ENCODE measurements at places on chromosomes 3 and 15. TPM values are rescaled to one million over a fixed set of nuclear protein-coding genes. Genes with fewer than 3 reads are reported as not detected.
A peak's percentile ranks its signal among the peaks of the same experiment; 100 is the strongest.

Gene ITIH4
- 12.0 TPM for total RNA-seq

Gene PTX3
- 35.6 TPM for total RNA-seq

DNA sequence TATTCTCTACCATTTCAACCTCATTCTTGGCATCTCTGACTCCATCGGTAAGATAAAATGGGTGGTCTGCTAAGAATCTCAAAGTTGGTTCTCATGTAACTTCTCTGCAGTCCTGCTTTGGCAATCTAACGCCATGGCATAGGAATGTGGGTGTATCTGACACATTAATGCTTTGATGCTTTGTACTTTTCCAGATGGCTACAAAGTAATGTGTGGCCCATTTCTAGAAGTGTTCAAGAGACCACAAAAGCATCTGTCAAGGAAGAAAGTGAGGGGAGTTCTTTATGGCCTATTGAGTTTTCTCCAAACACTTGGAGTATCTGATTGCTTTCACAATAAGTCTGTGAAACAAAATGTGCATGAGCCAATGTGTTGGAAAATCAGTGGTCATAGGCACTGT is 339.9 kb upstream of the TGFBR2 start:
- H3K27me3 ChIP-seq: no peaks in the 10 kb centered on the region
- no peaks in the 10 kb centered on the region for H3K36me3 ChIP-seq
- peaks cover 13% of the 10 kb centered on the region for H3K4me1 ChIP-seq
- no peak overlapping the region for H3K4me3 ChIP-seq
- H3K27ac ChIP-seq: no peak overlapping the region
- no peak for DNase-seq

DNA sequence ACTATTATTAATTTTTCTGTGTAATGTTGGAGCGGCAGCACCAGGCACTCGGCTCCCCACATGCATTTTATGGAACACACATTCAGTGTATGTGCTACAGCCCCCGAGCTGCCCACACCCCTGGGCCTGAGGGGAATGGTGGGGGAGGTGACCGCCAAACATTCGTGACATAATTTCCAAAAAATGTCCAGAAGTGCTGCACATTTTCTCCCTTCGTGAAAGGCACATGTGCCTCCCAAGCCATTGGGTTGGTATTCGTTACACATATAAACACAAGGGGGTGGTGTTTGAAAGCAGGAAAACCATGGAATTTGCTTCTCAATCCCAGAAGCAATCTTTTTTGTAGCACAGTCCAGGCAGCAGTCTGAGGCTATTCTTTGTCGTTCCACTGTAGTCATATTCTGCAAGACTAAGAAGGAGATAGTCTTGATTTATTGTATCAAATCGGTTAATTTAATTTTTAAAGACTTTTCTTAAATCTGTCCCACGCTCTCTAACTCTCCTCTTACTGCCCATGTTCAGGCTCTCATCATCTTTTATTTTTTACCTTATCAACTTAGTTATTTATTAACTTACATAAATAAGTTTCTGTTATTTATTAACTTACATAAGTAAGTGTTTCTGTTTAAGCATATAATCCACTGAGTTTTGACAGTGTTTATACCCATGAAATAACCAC is 39.2 kb upstream of the POLR2M start:
- peaks cover 47% of the 10 kb centered on the region for H3K4me1 ChIP-seq
- peaks cover 9% of the 10 kb centered on the region for H3K36me3 ChIP-seq
- no peak overlapping the region for H3K4me3 ChIP-seq
- H3K27ac ChIP-seq: peak overlapping the region; percentile 94
- peak; percentile 32 for DNase-seq

- H3K27ac ChIP-seq: no peak overlapping the region
- H3K4me1 ChIP-seq: peaks cover 14% of the 10 kb centered on the region
- no peak overlapping the region for H3K4me3 ChIP-seq
- DNase-seq: no peak
- H3K36me3 ChIP-seq: peaks cover 4% of the 10 kb centered on the region
- no peaks in the 10 kb centered on the region for H3K27me3 ChIP-seq
These were observed 99.6 kb upstream of the RBMS3 start for GRCh38 chr3:29181149-29181780.

DNA sequence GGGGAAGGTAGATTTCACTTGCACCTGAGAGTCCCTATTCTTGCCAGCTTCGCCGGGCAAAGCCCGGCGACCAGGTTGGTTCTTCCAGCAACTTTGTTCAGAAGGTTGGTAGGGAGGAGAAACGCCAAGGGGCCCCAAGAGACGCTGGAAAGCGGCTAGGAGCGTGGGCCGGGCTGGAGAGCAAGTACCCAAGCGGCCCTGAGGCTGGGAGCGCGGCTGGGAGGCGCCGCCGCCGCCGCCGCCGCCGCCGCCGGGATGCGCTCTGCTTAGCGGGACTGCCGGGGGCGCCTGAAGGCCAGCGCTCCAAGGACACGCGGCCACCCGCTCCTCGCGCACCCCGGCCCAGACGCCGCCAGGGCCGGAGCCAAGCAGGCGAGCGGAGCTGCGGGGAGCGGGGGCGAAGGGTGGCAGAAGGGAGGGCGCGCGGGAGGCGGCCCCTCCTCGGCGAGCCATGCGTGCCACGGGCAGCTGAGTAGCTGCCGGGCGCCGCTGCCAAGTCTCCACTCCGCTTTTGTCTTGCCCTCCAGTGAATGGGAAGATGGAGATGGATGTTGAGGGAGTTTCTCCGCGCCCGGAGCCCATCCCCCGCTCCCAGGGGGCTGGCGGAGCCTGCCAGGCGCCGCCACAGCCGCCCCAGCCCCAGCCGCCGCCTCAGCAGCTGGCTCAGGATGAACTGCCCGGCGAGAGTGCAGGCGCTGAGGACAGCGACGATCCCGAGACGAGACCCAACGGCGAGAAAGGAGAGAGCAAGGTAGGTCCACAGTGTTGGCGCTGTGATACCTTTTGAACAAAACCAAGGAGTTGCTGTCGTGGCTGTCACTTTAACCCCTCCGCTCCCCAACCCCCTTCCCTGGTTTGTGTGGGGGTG is 227.4 kb upstream of the AZI2 start:
- peak; percentile 42 for DNase-seq
- H3K27ac ChIP-seq: no peak overlapping the region
- no peaks in the 10 kb centered on the region for H3K36me3 ChIP-seq
- H3K4me3 ChIP-seq: peak overlapping the region; percentile 75

DNA sequence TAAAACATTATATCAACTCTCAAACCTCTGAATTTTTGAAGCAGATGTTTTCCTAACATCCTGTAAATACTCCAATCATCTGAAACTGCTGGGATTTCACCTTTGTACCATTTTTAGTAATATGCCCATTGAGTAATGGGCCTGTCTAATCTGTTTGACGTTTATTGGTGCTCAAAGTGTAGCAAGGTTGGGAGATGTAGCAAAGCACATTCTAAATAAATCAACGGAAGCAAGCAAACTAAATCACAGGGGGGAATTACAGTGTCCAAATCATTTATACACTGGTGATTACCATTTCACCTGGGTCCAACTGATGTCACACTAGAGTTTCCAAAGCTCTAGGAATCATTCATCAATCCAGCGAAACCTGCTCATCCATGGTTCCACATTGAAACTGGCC is 518.7 kb upstream of the TBL1XR1 start:
- DNase-seq: no peak
- no peaks in the 10 kb centered on the region for H3K27me3 ChIP-seq
- H3K4me3 ChIP-seq: no peak overlapping the region
- H3K36me3 ChIP-seq: no peaks in the 10 kb centered on the region
- no peak overlapping the region for H3K27ac ChIP-seq
- peaks cover 34% of the 10 kb centered on the region for H3K4me1 ChIP-seq

DNA sequence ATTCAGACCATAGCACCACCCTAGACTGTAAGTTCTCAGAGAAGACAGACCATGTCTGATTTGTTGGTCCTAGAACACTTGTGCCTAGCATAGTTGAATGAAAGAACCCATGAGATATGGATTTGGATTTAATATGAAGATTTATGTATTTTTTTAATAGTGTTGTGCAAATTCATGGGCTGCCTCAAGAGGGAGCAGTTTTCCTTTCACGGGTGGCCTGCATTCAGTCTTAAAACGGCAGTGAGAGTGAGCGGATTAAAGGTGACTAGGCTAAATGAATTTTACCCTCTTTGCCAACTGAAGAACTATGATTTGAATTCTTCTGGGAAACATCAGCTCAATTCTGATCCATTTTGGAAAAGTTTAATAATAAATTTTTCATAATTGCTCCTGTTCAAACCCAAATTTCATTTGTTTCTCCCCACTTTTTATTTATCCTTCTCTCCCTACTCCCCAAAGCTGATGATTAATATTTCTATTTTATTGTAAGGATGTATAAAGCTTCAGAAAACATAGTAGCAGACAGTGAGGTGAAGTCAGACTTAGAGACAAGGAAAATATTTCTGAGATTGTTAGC is 67.3 kb downstream of the MORC1 start:
- H3K4me3 ChIP-seq: no peak overlapping the region
- DNase-seq: no peak
- H3K36me3 ChIP-seq: no peaks in the 10 kb centered on the region
- H3K27ac ChIP-seq: no peak overlapping the region
- peaks cover 17% of the 10 kb centered on the region for H3K4me1 ChIP-seq
- no peaks in the 10 kb centered on the region for H3K27me3 ChIP-seq

GRCh38 chr15:74820056-74820455 is 6.4 kb upstream of the CPLX3 start:
- H3K4me3 ChIP-seq: no peak overlapping the region
- H3K36me3 ChIP-seq: no peaks in the 10 kb centered on the region
- peaks cover 46% of the 10 kb centered on the region for H3K27me3 ChIP-seq
- H3K27ac ChIP-seq: no peak overlapping the region
- H3K4me1 ChIP-seq: peaks cover 7% of the 10 kb centered on the region
- no peak for DNase-seq

DNA sequence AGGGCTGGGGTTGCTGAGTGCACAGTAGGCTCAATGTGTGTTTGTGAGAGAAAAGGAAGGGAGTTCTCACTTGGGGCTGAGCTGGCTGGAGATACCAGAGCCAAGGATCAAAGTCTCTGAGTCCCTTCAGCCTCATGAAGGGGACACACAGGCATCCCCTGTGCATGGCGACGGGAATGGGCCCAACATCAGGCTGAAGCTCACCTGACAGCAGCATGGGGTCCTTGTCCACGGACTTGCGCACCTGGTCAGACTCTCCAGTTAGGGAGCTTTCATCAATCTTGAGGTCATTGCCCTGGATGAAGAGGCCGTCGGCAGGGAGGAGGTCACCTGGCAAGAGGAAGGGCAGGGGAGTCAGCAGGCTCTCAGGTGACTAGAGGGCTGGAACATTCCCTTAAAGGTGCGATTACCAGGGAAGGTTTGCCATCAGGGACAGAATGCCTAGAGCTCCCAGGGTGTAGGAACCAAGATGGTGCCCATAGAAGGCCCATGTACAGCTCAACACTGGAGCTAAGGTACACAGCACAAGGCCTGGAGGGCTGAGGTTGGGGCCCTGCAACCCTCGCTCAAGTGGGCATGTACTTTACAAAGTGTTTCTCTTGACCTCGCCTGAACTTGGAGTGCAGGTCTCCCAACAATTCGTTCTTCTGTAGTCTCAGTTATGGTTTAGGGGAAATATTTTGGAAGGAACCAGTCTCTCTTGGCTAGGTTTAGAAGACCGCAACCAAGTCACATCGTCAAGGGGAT is 80.0 kb upstream of the SEC13 start:
- no peaks in the 10 kb centered on the region for H3K4me1 ChIP-seq
- no peak for DNase-seq
- H3K27me3 ChIP-seq: peaks cover 12% of the 10 kb centered on the region
- no peaks in the 10 kb centered on the region for H3K36me3 ChIP-seq
- no peak overlapping the region for H3K4me3 ChIP-seq

- no peaks in the 10 kb centered on the region for H3K27me3 ChIP-seq
- no peak for DNase-seq
- no peak overlapping the region for H3K27ac ChIP-seq
- no peaks in the 10 kb centered on the region for H3K36me3 ChIP-seq
- peaks cover 5% of the 10 kb centered on the region for H3K4me1 ChIP-seq
These were observed 61.7 kb upstream of the TP63 start for GRCh38 chr3:189569473-189569872.

- no peaks in the 10 kb centered on the region for H3K36me3 ChIP-seq
- no peak overlapping the region for H3K27ac ChIP-seq
- peaks cover 47% of the 10 kb centered on the region for H3K27me3 ChIP-seq
- peaks cover 6% of the 10 kb centered on the region for H3K4me1 ChIP-seq
These were observed 57.8 kb upstream of the HRH1 start for GRCh38 chr3:11096266-11097139.

GRCh38 chr15:68500363-68501258 is 68.6 kb upstream of the ITGA11 start:
- H3K27ac ChIP-seq: no peak overlapping the region
- H3K36me3 ChIP-seq: no peaks in the 10 kb centered on the region
- peaks cover 5% of the 10 kb centered on the region for H3K27me3 ChIP-seq
- H3K4me3 ChIP-seq: no peak overlapping the region
- H3K4me1 ChIP-seq: peaks cover 13% of the 10 kb centered on the region

GRCh38 chr3:56059731-56060130 is 408.5 kb downstream of the ERC2 start:
- no peak for DNase-seq
- no peaks in the 10 kb centered on the region for H3K27me3 ChIP-seq
- H3K36me3 ChIP-seq: no peaks in the 10 kb centered on the region
- no peak overlapping the region for H3K4me3 ChIP-seq
- peaks cover 12% of the 10 kb centered on the region for H3K4me1 ChIP-seq

DNA sequence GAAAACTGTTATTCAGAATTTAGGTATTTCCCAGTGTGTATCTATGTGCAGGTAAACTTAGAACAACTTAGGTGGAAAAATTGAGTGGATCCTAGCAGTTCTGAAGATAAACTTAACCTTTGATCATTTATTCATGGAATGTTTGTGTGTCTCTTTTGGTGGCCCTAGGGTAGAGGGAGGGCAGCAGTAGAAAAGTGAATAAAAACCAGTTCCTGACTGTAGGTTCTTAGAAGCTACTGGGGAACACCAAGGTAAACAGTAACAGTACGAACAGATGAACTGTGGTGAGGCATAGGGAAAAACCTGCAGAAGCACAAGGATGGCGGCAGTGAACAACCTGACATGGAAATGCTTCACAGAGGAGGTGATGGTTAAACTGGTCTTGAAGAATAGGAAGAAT is 2.5 kb downstream of the SNRK start:
- H3K27me3 ChIP-seq: peaks cover 5% of the 10 kb centered on the region
- DNase-seq: no peak
- H3K4me3 ChIP-seq: no peak overlapping the region
- no peaks in the 10 kb centered on the region for H3K36me3 ChIP-seq
- H3K27ac ChIP-seq: peak overlapping the region; percentile 22

- no peak for DNase-seq
- H3K36me3 ChIP-seq: no peaks in the 10 kb centered on the region
- H3K27ac ChIP-seq: no peak overlapping the region
- H3K27me3 ChIP-seq: peaks cover 2% of the 10 kb centered on the region
- H3K4me3 ChIP-seq: no peak overlapping the region
- no peaks in the 10 kb centered on the region for H3K4me1 ChIP-seq
These were observed 191.1 kb downstream of the EFHB start for GRCh38 chr3:19742935-19743334.

Measured in mesothelial cell of epicardium (in vitro differentiated cells).